ENCODE measurements at places on chromosomes 6 and 20. TPM values are rescaled to one million over a fixed set of nuclear protein-coding genes. Genes with fewer than 3 reads are reported as not detected.

DNA sequence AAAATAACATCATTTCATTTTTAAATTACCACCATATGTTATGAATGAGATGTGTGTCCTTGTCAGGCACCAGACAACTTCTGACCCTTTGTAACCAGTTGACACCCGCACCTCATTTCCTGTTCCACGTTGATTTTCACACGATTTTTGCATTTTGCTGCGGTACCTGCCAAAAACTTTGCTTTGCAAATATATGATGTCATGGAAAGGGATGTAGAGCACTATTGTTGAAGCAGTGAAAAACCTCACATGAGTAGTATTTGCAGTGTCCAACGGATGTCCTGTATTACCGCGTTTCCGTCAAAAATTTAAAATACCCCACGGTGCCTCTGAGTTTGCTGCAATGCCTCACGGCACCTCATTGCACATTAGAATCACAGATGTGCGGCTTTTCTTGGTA, 115.6 kb downstream of the MTHFD1L start:
- peaks cover 1% of the 10 kb centered on the region for H3K36me3 ChIP-seq
- no peaks in the 10 kb centered on the region for H3K27me3 ChIP-seq
- no peak for DNase-seq
- H3K4me3 ChIP-seq: no peak overlapping the region
- H3K4me1 ChIP-seq: no peaks in the 10 kb centered on the region

IMPG1 gene
- total RNA-seq: not detected

DNA sequence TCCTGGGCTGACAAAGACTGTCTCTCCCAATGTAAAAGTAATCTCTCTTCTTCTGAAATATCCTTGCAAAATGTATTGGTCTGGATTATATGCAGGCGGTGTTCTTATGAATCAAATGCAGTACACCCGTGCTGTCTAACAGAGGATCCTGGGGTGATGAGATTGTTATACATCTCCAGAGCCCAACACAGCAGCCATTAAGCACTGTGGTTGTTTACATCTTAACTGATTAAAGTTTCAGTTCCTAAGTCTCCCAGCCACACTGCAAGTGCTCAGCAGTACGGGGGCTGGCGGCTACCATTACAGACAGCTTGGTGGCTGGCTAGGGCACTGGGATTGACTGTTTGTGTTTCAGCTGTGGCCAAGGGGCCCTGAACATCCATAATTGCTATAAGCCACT, 7.0 kb downstream of the UNC93A start:
- H3K27ac ChIP-seq: no peak overlapping the region
- no peak for DNase-seq
- H3K27me3 ChIP-seq: no peaks in the 10 kb centered on the region

- H3K27ac ChIP-seq: no peak overlapping the region
- no peak overlapping the region for H3K4me3 ChIP-seq
- H3K36me3 ChIP-seq: no peaks in the 10 kb centered on the region
- H3K27me3 ChIP-seq: no peaks in the 10 kb centered on the region
- no peak for DNase-seq
- H3K4me1 ChIP-seq: no peaks in the 10 kb centered on the region
Measured at GRCh38 chr20:11380283-11380682, 537.4 kb upstream of the BTBD3 start.

CST1 gene
- 3.6 TPM for total RNA-seq

TEAD3 gene
- 9.6 TPM for total RNA-seq

GRCh38 chr20:25749649-25750048, 53.0 kb upstream of the ZNF337 start:
- H3K4me3 ChIP-seq: no peak overlapping the region
- no peak overlapping the region for H3K27ac ChIP-seq
- no peaks in the 10 kb centered on the region for H3K27me3 ChIP-seq
- DNase-seq: no peak
- no peaks in the 10 kb centered on the region for H3K4me1 ChIP-seq

All from fibroblast of lung (primary cell).